ENCODE measurements at places on chromosomes 11 and 22.

DNA sequence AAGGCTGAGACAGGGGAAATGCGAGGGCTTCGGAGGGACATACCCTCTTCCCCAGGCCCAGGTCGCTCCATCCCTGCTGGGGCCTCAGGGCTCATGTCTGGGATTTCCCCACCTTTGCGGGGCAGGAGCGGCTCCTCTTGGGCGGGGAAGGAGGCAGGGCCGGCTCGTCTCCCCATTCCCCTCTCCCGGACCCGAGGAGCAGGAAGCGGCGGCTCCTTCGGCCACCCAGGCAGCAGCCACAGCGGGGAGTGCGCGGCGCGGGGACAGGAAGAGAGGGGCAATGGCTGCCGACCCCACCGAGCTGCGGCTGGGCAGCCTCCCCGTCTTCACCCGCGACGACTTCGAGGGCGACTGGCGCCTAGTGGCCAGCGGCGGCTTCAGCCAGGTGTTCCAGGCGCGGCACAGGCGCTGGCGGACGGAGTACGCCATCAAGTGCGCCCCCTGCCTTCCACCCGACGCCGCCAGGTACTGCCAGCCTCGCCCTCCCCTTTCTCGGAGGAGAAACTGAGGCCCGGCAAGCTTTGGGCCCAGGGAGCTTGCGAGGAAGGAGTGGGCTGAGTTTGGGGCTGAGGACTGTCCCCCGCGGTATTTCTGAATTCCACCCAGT is at the start of gene ANKK1:
Gene ANKK1 (plus strand): TSS at position 175 of the 607 bp plus-strand sequence. CDS start 106 bp downstream, at position 281.
- no peak for DNase-seq

GRCh38 chr11:86159581-86159891 is 85.0 kb upstream of the EED start:
- DNase-seq, result no peak

GRCh38 chr22:24994070-24994763 is 41.7 kb downstream of the KIAA1671 start:
- DNase-seq, result no peak

DNA sequence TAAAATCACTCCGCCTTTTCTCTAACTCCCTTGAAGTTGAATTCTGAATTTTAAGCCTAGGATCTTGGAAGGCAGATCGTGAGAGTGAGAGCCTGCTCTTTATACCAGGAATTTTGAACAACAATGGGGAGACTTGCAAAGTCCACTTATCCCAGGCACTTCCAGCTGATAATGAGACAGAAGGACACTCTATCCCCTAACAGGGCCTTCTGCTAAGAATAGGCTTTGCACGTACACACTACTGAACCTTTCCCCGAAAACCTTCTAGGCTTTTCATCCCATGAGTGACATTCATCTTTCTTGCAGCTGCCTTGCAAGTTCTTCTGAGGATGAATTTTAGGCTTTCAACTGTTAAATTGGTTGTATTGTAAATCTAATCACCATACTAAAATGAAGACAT is 44.0 kb upstream of the WT1 start:
- DNase-seq, result no peak

GRCh38 chr11:19389787-19390303 is 149.1 kb upstream of the E2F8 start:
- no peak for DNase-seq

DNA sequence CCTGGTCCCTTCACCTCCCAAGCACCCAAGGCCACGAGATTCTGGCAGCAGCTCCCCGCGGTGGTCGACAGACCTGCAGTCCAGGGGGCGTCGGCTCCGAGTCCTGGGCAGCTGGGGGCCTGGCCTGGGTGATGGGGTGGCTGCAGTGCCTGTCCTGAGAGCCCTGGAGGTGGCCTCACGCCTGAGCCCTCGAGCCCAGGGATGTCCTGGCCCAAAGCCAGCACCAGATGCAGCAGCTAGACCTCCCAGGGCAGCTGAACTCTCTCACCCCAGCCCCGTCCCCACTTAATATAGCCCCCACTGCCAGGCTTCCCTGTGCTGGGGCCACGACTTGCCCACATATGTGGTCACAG is 6.6 kb downstream of the LMNTD2 start:
- no peak for DNase-seq

- DNase-seq, result no peak
Measured at GRCh38 chr22:46854125-46854870, 91.8 kb downstream of the TBC1D22A start.

GRCh38 chr11:71183878-71184277 is 68.5 kb downstream of the SHANK2 start:
- no peak for DNase-seq

DNA sequence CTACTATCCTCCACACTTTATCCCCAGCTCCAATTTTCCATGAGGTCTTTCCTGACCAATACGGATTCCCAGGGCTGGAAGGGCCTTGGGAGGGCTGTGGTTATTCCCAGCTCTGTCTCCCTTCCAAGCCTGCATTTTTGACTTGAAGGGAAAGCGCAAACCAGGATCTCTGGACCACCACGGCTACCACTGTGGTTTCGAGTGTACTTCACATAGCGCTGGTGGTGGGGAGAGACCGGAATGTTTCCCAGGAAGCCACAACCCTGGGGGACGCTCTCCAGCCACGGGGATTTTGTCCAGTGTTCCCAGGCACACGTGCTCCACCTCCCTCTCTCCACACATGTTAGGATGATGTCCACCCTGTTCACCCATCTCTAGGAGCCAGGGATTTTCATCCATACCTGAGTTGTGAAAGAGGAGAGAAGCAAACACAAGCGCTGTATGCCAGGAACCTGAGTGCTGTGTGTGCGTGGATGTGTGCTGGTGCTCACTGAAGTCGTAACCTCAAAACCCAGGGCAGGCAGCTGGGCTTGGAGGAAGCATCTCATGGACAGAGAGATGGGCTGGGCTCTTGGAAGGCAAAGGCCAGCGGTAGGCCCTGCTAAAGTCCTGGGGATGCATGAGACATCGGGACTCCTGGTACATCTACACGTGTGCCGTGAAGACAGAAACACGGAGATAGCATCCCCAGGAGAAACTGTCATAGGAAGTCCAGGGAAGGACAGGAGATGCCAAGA is 1.3 kb upstream of the NPTXR start:
- no peak for DNase-seq
